Astrocyte (in vitro differentiated cells and primary cell): ENCODE measurements at places on chromosomes 3 and 15. TPM values are rescaled to one million over a fixed set of nuclear protein-coding genes. Genes with fewer than 3 reads are reported as not detected.
A peak's percentile ranks its signal among the peaks of the same experiment; 100 is the strongest.

- H3K36me3 ChIP-seq, result no peaks in the 10 kb centered on the region
- H3K4me1 ChIP-seq, result no peaks in the 10 kb centered on the region
- H3K27me3 ChIP-seq, result no peaks in the 10 kb centered on the region
- H3K27ac ChIP-seq, result no peak overlapping the region
- peak; percentile 48 for DNase-seq
These were observed 106.8 kb downstream of the BBX start for GRCh38 chr3:107629566-107629965.

Gene SLC28A2
- not detected in 2 replicates for total RNA-seq

GRCh38 chr15:85401108-85401774, 20.8 kb downstream of the AKAP13 start:
- H3K4me1 ChIP-seq, result peaks cover 43% of the 10 kb centered on the region
- DNase-seq, result no peak
- H3K27me3 ChIP-seq, result no peaks in the 10 kb centered on the region
- no peak overlapping the region for H3K27ac ChIP-seq
- no peaks in the 10 kb centered on the region for H3K36me3 ChIP-seq
- no peak overlapping the region for H3K4me3 ChIP-seq

Gene MASP1
- 0.62 and 0.79 TPM in 2 replicates for total RNA-seq
